Fibroblast of lung (primary cell): ENCODE measurements at places on chromosomes 2 and 18. TPM values are rescaled to one million over a fixed set of nuclear protein-coding genes. Genes with fewer than 3 reads are reported as not detected.

DNA sequence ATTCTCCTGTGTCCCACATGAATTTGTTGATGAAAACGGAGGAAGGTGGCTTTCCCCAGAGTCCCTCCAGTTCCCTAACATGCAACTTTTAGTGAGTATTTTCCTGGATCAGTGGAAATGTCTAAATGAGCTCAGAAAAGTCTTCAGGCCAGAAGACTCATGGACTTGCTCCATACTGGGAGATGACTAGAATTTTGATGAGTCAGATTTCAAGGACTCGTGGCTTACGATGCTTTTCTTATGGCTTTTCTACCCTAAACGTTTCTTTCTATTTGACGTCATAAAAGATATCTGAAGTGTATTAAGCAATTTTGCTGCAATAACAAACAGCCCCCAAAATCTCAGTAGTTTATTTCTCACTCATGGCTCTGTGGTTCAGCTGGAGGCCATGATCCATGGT lies 397.6 kb downstream of the FBXO15 start:
- DNase-seq: no peak

The FASTKD1 gene
- 14.1 and 19.3 TPM in 2 replicates for total RNA-seq

The CD8B2 gene
- not detected in 2 replicates for total RNA-seq

GRCh38 chr2:46136953-46137352 lies 160.3 kb upstream of the EPAS1 start:
- no peak for DNase-seq

The NLRC4 gene
- not detected in 2 replicates for total RNA-seq

- DNase-seq: no peak
Measured at GRCh38 chr2:225566798-225567197, 167.3 kb downstream of the NYAP2 start.

The HSBP1L1 gene
- total RNA-seq: 13.4 and 14.6 TPM in 2 replicates

GRCh38 chr2:10490806-10491291 lies 42.7 kb upstream of the ODC1 start:
- no peak for DNase-seq

GRCh38 chr18:44895176-44895798 lies 214.6 kb downstream of the SETBP1 start:
- DNase-seq: peak; percentile 59

DNA sequence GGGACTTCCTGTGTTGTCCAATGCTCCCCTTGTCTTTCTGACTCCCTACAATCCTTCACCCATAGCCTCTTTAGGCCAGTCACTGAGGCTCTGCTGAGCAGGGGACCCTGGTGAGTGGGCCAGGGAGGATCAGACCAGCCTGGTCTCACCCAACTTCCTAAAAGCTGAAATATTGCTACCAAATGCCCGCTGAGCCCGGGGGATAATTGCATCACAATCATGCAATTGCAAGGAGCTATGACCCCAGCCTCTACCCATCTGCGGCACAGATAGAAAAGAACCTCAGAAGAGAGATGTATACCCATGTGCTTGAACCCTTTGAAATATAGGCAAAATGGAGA lies 3.7 kb upstream of the SP100 start:
- DNase-seq: no peak

- no peak for DNase-seq
Measured at GRCh38 chr2:163207693-163208370, 369.3 kb upstream of the KCNH7 start.

DNA sequence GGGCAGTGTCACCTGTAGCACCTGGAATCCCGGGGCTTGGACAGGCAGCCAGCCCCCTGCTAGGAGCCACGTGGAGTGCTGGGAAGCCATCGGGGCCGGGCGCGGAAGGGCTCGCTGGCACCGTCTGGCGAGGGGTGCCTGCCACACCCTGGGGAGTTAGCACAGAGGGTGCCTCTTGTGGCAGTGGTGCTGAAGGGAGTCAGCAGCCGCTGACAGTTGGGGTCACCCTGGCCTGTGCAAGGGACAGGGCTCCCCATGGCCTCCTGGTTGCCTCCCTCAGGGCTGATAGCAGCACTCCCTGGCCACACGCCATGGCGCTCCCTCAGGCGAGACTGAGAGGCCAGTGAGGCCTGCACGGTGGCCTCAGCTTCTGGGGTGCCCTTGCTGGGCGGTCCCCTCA lies 13.9 kb upstream of the D2HGDH start:
- no peak for DNase-seq

GRCh38 chr2:168690381-168690885 lies 112.0 kb upstream of the NOSTRIN start:
- DNase-seq: no peak

DNA sequence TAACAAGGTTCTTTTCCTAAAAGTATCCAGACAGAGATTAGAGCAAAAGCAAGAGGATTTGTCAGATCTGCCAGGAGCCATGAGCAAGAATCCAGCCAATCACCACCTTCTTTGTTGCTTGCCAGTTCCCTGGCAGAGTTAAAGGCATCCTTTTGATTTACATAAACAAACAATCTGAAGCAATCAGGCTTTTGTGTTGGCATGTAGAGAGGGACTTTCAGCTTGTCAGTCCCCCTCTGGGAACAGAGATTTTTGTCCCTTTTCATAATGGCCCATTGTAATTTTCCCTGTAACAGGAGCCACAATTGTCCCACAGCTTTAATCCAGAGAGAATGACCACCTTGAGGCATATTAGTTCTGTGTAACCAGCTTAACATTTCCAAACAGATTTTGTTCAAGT lies at the start of gene ERMN:
Gene ERMN, minus strand, starts transcription at position 39 of the 400 bp plus-strand sequence. CDS start 182 bp downstream, outside the sequence.
- no peak for DNase-seq

DNA sequence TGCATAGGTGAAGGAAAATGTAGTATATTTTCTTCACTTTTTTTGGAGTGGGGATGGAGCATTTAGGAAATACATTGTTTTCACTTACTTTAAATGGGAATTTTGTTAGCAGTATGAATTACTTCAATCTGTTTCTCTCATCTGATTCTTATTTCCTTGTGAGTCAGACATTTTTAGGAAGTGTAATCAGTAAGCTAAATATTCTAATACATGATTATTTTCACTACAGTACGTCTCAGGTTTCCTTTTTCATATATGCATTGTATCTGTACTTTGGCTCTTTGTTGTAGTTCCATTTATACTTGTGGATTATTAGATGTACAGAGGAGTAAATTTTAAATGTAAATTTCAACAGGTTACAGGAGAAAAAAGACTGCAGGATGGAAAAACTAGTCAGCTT lies 27.9 kb downstream of the GPD2 start:
- DNase-seq: no peak

DNA sequence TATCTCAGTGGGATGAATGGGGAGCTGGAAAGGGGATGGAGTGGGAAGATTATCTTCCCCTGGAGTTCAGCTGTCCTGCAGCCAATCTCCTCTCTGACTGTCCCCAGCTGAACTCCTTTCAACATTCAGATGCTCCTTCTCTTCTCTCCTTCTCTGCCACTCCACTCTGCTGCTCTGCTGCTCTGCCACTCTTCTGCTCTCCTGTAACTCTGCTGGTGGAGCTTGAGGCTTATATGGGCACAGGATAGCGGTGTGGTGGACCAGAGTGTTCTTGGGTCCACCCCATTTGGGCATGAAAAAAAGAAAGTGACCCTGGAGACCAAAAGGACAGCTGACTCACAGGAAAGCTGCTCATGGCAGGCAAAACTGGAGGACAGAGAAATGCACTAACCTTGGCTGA lies 26.6 kb downstream of the FAHD2B start:
- DNase-seq: no peak

GRCh38 chr2:19178175-19178574 lies 180.2 kb downstream of the OSR1 start:
- DNase-seq: no peak

DNA sequence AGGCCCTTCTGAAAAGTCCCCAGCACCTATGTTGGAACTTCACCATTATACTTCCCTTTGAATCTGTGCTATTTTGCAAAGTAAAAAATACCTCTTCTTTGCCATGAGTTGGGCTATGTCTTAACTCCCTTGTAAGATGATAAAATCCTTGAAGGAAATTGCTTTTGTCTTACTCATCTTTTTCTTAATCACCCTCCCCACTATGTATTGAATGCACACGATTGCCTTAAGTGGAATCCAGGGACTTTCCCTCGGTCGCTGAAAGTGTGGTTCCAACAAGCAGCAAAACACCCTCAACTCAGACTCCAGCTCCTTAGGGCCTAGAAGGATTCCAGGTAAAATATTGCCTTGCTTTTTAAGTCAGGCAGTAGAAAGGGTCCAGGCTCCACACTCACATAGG lies 173.2 kb upstream of the ARL4C start:
- peak; percentile 93 for DNase-seq

The DSC2 gene
- total RNA-seq: under 0.01 TPM in 2 replicates

The PRSS56 gene
- not detected in 2 replicates for total RNA-seq
